ENCODE measurements at places on chromosomes 4 and X.
A peak's percentile ranks its signal among the peaks of the same experiment; 100 is the strongest.

DNA sequence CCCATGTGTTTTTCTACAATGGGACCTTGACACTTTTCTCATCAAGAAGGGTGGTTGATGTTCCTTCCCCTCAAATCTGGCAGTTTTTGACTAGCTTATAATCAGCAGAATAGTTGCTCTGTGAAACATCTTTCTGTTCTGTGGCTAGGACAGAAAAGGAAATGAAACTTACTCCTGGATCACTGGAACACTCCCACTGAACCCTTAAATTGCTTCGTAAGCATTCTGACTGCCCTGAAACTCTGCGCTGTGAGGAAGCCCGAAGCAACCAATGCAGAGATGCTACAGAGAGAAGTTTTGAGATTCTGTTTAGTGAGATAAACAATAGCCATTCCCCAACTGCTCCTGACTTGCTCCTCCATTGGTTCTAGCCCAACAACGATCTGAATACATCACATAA is 602.2 kb downstream of the CENPC start:
- DNase-seq = no peak

DNA sequence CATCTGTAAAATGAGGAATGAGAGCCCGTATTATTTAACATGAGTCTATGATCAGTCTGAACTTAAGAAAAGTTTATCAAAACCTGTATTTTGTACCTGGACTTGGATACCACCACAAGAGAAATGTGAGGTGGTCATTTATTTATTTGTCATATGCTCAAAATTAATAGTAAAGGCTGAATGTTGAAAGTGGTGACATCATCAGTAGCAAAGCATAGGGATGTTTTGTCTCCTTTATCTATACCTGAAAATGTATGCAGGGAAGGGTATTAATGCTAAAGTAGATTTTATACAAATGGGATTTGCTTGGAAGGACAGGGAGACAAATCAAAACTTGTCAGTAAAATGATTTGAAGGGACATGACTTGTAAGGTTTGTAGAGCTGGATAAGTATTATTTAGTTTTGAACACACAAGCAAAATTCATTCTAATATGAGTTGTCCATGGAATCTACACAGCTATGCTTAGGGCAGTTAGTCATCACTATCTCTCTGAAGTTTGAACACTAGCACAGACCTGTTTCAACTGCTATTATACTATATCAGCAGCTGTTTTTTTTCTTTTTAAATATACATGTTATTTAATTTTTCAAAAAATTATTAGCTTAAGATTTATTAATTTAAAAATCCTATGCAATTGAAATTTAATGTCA is 52.4 kb upstream of the GUCY1A1 start:
- no peak for DNase-seq

GRCh38 chr4:74625981-74626380 is 168.3 kb downstream of the BTC start:
- DNase-seq = no peak

GRCh38 chr4:84218031-84218430 is 281.1 kb downstream of the NKX6-1 start:
- no peak for DNase-seq

- no peak for DNase-seq
These were observed 34.2 kb upstream of the GALNT7 start for GRCh38 chr4:173134426-173134825.

DNA sequence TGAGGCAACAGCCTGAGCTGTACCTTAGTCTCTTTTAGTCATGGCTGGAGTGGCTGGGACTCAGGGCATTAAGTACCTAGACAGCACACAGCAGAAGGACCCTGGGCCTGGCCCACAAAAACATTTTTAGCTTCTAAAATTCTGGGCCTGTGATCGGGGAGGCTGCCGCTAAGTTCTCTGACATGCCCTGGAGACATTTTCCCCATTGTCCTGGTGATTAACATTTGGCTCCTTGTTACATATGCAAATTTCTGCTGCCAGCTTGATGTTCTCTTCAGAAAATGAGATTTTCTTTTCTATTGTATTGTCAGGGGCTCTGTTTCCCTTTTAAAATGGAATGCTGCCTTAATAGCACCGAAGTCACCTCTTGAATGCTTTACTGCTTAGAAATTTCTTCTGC is 952.4 kb downstream of the TRAM1L1 start:
- DNase-seq = no peak

DNA sequence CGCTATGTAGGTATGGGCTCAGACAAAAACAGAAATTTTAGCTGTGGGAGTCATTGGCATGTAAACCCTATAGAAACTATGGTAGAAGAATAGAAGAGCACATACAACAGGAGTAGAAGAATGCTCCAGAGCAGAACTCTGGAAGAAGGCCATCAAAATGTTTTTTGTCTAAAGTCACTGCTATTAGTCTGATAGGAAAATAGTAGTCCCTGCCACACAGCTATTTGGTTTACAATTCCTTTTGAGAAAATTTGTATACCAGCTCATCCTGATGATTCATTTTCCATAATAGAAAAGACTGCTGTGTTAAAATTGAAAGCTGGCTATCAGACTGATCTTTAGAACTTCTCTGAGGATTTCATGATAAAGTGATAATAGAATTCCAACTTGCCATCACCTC is 32.8 kb upstream of the ADAD1 start:
- DNase-seq = no peak

GRCh38 chr4:105060628-105061027 is 86.0 kb upstream of the TET2 start:
- DNase-seq = no peak

GRCh38 chrX:22135994-22136684 is 104.0 kb downstream of the PHEX start:
- DNase-seq = no peak

DNA sequence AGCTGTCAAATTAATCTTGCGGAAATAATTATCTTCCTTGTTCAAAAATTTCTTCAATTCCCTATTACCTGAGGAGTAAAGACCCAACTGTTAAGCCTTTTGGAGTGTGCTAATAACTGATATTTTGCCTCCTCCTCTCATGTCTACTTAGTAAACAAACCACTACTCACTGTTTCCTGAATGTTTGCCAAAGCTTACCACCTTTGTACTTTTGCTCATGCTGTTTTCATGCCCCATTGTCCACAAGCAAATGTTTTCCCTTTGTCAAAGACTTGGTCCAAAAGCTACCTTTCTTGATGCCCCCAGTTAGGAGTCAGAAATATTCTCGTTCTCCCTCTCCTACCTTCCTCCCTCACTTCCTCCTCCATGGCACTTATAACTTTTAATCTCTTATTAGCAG is 226.1 kb downstream of the ENOX2 start:
- DNase-seq = no peak

DNA sequence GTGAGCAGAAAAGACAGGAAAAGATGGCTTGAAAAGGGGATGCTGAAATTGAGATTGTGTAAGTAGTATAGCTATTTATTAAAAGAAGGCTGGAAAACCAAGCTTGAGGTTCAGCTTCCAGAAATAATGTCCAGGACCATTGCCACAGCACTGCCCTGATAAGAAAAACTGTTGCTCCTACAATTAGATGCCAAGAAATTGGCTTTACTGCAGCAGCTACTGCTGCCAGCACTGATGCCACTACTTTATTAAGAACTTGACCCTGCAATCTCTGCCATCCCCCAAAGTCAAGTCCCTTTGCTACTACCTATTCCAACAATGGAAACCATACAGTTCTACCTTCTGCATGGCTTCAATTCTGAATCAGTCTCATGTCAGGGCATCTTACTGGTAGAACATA is 130.0 kb upstream of the VAMP7 start:
- DNase-seq = no peak

- DNase-seq = no peak
These were observed 67.9 kb upstream of the PUDP start for GRCh38 chrX:7215842-7216241.

DNA sequence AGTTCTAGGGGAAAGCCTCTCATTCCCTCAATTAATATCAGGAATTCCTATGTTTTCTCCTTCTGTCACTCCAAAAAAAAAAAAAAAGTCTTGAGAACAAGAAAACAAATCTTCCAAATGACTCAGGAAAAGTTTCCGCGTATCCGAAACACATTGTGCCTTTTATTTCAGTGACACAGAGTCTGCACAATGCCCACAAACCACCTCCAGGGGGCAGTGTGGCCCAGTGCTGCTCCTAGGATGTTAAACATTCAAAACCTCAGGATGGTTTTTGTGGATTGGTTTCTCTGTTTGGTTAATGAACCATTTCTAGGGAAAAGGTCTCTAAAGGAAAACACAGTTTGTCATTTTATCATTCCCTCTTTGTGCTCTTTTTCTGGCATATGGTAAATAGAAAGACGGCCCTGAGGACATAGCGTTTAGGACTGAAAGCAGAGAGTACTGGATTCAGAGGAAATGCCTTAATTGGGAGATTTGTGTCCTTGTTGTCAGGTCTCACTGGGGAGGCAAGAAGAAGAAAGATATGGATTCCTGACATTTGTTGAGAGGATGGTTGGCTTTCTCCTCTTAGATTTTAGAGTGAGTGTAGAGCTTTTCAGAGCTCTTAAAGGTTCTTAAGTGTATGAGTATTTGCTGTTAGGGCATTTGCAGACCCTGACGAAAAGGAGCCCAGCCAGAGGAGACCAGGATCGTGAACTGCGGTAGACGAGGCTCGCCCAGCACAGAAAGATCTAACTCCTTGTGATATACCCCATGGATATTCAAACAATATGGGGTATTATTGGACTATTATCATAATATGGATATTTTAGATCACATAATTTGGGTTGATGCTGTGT is 65.7 kb upstream of the MAP9 start:
- DNase-seq = peak; percentile 54

DNA sequence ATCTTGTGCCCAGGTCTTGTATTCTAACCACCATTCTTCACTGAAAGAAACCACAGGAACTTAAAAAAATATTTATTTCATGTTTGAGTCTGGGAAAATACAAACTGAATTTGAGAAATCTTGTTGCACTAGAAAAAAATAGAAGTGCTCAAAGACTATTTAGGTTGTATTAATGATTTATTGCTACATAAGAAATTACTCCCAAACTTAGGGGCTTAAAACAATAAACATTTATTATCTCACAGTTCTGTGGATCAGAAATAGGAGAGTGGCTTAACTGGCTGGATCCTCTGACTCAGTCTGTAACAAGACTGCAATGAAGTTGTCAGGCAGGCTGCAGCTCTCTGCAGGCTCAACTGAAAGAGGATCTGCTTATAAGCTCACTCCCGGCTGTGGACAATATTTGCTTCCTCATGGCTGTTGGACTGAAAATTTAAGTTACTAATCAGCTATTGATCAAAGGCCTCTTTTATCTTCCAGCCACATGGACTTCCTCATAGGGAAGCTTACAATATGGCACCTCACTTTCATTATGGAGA is 295.4 kb upstream of the FAM241A start:
- DNase-seq = no peak

- DNase-seq = no peak
These were observed 257.7 kb downstream of the ADAMTS3 start for GRCh38 chr4:72311291-72311690.

GRCh38 chr4:16124232-16124631 is 40.4 kb upstream of the PROM1 start:
- no peak for DNase-seq

DNA sequence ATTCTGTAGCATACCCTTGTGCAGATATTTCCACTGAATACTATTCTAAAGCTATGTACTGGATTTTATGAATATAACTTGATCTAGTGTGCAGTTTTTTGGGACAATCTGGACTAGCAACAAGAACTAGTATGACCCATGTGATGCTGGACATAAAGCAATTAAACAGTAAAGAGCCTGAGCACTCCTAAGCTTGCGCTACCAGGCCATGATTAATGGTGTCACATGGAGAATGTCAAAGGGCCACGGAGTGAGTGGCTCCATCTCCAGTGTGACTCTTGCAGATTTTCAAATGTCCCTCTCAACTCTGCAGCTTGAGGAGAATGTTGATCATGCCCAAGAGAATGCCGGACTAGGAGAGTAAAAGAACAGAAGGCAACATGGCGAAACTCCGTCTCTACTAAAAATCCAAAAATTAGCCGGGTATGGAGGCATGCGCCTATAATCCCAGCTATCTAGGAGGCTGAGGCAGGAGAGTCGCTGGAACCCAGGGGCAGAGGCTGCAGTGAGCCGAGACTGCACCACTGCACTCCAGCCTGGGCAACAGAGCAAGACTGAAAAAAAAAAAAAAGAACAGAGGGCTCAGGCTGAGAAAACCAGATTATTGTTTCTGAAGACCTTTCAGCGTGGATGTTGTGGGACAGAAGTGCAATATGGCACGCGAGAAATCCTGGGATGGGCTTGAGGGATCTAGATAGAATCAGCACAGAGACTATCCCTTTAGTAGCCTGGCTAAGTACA is 45.0 kb downstream of the TIGD2 start:
- DNase-seq = no peak

- no peak for DNase-seq
These were observed 2.5 kb downstream of the PGRMC1 start for GRCh38 chrX:119238557-119238956.

GRCh38 chr4:86909546-86910295 is 17.5 kb upstream of the C4orf36 start:
- DNase-seq = no peak

- no peak for DNase-seq
These were observed 270.3 kb upstream of the HS3ST1 start for GRCh38 chr4:11698846-11699590.

GRCh38 chr4:145181091-145181501 is 707 bp upstream of the OTUD4 start:
- DNase-seq = no peak

DNA sequence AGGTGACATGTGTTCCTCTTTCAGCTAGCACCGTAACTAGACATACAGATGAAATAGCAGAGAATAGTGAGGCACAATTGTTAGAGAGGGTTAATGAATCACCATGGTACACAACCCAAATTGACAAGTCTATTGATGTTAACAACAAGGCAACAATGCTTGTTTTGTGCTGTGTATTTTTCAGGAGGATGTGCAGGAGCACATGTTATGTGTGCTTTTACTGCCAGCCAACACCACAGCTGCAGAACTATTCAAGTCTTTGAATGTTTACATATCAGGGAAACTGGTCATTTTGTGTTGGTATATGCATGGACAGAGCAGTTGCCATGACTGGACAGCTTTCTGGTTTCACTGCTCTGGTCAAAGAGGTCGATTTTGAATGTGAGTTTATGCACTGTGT is 32.8 kb downstream of the STBD1 start:
- no peak for DNase-seq

GRCh38 chr4:103019308-103020124 is at the start of gene SLC9B1:
TSS of gene SLC9B1 (minus strand) at chr4:103019705. CDS start at chr4:102991711, 27,994 bp downstream.
- DNase-seq = peak; percentile 96

- no peak for DNase-seq
These were observed 79.1 kb downstream of the NYX start for GRCh38 chrX:41526271-41526670.

DNA sequence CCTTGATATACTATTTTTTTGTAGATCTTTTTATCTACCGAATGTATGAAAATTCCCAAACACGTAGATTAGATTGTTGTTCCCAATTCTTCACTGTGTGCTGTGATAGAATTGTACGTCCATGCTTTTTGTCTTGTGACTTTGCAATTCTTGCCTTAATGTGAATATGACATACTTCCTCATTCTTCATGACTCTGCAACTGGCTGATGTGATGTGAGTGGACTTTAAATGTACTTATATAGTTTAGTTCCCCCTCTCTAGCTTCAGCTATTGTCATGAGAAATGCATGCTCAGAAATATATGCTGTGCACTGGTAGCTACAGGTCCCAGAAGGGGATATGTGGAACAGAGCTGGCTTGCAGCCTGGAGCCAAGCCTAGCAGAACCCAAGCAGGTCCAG is 89.4 kb downstream of the FTHL17 start:
- DNase-seq = no peak

Measured in activated CD8-positive, alpha-beta memory T cell treated with anti-CD3 and anti-CD28 coated beads, Interleukin-2, amount 50 U/mL, for 4 hours (primary cell).